ENCODE measurements at places on chromosomes 2 and 18.

- DNase-seq: no peak
Measured at GRCh38 chr2:113111823-113112287, 15.5 kb upstream of the IL1RN start.

DNA sequence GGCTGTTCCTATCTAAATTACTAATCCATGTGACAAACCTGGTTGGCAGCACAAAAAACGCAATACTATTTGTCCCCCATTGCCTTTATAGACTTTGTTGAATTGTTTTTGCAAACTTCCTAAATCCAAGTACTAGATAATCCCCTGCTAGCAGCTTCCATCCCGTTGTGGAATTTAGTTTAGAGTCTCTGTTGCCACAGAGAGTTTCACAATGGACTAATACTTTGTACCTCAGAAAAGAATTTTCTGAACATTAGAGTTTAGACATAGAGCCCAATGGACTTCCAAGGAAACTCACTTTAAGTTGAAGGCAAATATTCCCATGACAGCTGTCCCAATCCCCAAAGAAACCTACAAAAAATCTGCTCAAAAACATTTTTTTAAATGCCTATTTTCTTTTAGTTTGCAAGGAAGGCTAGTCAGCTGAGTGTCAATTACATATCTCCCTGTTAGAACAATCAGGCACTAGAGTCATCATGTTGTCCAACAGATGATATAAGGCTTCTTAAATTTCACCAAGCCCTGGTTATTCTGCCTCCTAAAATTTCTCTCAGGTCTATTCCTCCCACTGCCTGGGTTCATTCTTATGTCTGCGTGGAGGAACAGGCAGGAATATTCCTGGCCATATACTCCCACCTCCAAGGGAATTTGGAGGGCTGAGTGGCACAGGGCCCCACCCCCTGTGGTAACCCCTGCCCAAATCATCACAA is 27.2 kb downstream of the RNF152 start:
- no peak for DNase-seq

DNA sequence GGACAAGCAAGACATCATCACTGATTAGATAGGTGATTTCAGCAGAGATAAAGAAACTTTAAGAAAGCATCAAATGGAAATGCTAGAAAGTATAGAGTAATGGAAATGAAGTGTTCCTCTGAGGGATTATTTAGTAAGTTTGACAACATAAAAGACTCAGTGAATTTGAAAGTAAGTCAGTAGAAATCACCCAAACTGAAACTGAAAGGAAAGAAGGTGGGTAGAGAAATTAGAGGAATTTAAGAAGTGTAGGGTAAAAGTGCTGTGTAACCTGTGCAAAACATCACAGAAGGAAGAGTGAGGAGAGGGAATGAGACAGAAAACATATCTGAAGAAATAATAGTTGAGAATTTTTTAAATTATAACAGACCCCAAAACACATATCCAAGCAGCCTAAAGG is 343.1 kb downstream of the CBLN2 start:
- DNase-seq: no peak

- DNase-seq: no peak
Measured at GRCh38 chr2:8453904-8454302, 228.0 kb upstream of the ID2 start.

DNA sequence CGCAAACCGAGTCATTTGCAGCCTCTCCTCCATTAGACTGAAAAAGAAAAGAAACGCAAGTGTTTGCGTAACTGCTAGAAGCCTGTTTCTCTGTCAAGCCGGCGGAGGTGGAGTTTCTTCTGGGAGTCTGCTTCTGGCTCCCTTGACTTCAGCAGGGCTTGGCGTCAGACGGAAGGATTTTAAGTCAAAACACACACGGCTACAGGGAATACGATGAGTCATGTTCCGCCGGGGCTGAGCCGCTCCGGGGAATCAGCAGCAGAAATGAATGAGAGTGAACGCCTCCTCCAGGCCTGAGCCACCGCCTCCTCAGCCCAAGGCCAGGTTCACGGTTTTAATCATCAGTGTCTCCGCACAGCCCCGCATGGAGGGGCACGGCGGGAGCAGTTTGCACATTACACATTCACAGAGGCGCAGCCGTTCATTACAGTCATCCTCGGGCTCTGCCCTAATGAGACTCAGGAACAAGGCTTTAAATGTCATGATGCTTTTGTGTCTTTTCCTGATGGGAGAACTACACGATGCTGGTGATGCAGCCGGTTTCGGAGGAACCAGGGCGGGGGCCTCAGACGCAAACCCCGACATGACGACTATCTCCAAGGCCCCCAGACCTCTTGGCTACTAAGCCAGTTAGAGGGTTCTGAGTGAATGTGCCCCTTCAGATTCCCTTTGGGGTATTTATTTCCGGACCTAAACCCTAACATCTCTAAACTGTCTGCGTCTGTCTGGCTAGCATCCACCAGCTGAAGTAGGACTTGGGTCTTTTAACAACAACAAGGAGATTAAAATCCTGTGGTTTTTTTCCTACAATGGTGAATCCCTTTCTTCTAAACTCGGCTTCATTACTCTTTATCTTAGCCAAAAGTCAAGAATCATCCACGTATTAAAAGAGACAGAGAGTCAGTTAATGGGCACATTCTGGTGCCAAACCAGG is 11.1 kb upstream of the SCG2 start:
- DNase-seq: no peak

DNA sequence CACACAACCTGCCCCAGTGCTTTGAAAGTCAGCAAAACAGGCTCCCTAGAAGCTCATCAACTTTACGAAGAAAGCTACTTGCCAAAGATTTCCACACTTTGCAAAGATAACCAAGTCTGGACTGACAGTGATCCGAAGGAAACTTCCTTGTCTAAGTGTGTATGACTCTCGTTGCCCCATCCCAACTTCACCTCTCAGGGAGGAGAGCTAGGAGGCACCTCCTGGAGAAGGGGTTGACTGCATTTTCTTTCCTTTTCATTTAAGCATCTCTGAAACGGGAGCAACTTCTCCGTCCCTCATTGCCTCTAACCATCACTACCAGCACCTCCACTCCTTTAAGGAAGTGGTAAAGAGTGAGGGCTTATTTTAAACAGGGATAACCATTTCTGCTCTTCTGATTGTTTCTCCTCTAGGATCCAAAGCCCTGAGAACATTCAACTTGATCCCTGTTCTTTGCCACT is 7.0 kb downstream of the ZEB2 start:
- no peak for DNase-seq
